AG04450 (cell line): ENCODE measurements at places on chromosomes 7 and 10.

DNA sequence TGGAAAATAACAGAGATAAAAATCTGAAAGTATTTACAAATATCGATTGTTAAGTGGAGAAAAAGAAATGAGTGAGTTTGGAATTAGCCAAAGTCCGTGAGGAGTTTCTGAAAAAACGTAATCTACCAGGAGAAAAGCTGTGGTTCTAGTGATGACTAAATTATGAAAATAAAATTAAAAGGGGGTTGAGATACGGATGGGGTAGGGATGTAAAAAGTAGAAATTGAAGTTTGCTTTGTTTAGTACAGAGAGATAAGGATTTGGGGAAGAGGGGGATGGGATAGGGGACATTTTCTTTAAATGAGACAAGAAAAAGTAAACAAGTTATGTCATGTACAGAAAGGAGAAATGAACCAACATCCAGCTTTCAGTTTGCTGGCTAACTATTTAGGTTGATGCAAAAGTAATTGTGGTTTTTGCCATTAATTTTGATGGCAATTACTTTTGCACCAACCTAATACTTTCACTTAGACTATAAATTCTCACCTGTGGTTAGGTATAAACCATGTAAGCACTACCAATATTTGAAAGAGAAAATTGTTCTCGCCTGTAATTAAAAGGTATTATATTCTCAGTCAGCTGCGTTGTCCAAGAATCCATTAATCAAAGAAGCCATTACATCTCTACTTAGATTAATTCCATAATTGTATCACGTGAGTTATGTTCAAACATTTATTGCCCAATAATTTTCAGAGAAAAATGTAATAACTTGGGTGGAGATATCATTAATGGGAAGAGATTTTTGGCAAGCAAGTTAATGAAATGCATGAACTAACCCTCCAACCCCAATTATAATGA is 143.0 kb upstream of the NRP1 start:
- no peak for DNase-seq

DNA sequence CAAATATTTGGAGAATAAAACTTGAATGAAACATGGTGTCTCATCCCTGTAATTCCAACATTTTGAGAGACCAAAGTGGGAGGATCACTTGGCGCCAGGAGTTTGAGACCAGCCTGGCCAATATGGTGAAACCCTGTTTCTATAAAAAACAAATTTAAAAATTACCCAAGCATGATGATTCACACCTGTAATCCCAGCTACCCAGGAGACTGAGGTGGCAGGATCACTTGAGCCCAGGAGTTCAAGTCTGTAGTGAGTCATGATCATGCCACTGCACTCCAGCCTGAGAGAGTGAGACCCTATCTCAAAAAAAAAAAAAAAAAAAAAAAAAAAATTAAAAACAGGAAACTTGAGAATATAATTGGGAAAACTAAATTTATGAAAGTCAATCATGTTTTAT is 481.1 kb downstream of the SEMA3D start:
- no peak for DNase-seq

DNA sequence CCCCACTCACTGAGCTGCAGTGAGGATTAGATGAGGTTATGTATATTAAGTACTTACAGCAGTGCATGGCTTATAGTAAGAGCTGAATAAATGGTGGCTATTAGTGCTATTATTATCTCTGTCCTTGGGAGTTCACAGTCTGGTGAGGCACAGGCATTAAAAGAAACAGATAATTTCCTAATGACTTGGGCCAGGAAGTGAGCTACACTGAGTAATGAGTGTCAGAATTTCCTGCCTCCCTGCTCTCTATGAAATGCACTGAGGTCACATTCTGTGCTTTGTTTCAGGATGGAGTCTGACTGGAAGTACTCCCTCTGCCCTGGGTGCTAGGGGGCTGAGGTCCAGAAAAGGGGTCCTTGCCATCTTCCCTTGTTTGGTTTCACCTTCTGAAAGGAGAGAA is 48.7 kb upstream of the LOXL4 start:
- no peak for DNase-seq

GRCh38 chr10:35201234-35201633 is 74.6 kb downstream of the CREM start:
- DNase-seq = no peak

GRCh38 chr10:87622314-87623004 is 37.2 kb upstream of the PAPSS2 start:
- no peak for DNase-seq

GRCh38 chr7:10439027-10439426 is 534.6 kb upstream of the PHF14 start:
- DNase-seq = no peak

DNA sequence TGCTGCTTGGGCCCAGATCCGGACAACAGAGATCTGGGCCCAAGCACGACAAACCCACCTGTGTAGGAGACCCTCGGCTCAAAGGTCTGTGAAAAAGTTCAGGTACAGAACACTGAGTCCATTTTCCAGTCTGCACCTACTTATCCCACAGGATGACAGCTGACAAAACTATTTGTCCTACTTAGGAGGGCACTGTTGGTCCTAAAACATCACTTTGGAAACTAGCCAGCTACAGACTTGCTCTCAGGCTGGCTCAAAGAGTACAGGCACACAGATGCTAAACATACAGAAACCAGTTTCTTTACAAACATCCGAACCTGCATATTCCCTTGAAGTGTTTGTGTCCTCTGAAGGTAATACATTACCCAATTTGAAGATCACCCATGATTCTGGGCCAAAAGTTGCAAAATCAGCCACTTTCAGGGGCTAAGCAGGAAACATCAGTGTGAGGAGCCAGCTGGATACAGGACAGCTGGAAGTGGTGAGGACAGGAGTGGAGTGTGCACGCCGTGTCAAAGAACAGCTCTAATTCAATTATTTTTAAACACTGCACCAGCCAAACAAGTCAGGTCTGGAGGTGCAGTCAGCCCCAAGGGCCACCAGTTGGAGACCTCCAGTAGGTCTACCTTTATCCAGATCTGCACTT is 88.5 kb downstream of the NOC3L start:
- DNase-seq = no peak

DNA sequence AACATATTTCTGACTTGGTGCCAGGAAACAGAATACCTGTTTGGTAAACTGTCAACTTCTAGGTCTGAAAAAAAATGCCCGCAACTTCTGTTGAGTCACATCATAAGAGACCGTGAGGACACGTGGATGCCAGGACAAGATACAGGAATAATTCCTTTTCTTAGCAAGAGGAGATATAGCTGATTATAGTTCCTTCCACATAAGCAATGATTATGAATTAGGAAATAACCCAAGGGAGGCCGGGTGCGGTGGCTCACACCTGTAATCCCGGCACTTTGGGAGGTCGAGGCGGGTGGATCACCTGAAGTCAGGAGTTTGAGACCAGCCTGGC is 75.2 kb downstream of the CDC123 start:
- DNase-seq = no peak

DNA sequence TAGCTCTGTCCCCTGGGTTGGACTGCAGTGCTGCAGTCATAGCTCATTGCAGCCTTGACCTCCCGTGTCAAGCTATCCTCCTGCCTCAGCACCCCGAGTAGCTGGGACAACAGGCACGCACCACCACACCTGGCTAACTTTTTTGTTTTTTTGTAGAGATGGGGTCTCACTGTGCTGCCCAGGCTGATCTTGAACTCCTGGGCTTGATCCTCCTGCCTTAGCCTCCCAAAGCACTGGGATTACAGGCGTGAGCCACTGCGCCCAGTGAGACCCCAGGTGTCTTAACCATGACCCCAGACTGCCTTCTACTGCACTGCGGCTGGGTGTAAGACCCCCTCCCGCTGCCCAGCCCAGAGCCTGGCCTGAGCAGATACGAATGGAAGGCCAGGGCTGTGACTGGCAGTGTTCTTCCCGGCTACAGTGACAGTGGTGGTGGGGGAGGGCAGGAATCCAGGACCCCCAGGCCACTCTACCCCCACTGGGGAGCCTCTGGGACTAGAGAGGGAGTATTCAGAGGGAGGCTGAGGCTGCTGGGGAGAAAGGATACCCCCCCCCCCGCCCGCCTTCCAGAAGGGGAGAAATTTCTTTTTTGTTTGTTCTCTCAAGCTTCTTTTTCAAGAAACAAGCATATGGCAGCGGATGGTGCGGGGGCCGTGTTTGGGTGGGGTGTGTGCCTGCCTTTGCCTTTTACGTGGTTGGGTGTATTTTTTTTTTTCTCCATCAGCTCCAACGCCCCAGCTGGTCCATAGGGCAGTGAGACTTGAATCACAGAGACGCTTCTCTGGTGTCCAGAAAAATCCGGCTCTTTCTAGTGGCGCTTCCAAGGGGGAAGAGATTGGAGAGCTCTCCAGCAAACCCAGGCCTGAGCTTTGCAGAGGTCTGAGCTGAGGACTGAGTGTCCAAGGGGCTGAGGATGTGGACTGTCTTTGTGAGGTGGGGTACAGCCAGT is 36.6 kb downstream of the GTF2IRD1 start:
- DNase-seq = no peak

GRCh38 chr10:132420981-132421846 is 24.2 kb downstream of the PWWP2B start:
- no peak for DNase-seq

- DNase-seq = no peak
Observed at GRCh38 chr10:70376436-70377378, 5.7 kb downstream of the LRRC20 start.

GRCh38 chr7:41824284-41824683 is 121.4 kb upstream of the INHBA start:
- no peak for DNase-seq

- DNase-seq = no peak
Observed at GRCh38 chr10:114060456-114060855, 16.8 kb downstream of the ADRB1 start.
